ENCODE measurements at places on chromosomes 1 and 21.

DNA sequence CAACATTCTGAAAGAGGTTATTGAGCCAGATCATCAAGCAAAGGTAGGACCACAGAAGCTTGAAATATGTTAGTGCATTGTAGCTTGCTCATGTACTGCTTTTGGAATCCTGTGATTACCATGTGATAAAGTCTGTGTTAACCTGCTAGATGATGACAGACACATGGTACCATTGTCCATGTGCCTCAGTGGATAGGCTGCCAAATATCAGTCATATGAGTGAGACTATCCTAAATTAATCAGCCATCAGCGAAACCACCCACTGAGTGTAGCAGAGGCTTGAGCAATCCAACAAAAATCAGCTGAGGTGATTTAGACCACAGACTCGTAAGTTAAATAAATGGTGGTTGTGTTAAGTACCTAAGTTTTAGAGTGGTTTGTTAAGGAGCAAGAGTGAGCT is 32.7 kb upstream of the CRB1 start:
- no peak for DNase-seq

DNA sequence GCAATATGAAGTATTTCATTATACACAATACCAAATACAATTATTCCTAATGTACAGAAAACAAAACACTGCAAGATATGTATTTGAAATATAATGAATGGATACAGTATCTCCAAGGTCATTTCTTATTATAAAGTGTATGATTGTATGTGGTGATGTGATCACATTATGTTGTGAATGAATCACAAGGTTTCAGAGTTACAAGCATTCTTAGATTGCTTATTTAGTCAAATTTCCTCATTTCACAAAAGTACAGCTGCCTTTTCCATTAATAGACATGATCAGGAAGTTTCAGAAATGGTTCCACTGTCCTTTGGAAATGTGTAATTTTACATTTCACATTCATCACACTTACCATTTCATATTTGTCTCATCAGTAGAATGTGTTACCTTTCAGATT is 28.3 kb upstream of the NEK7 start:
- DNase-seq, result no peak

- DNase-seq, result no peak
Observed at GRCh38 chr1:4743978-4744750, 89.8 kb downstream of the AJAP1 start.

GRCh38 chr1:204376919-204377799 is 17.4 kb upstream of the PLEKHA6 start:
- DNase-seq, result no peak

All from GM12891 (cell line).